ENCODE measurements at places on chromosomes 5 and 9. TPM values are rescaled to one million over a fixed set of nuclear protein-coding genes. Genes with fewer than 3 reads are reported as not detected.

DNA sequence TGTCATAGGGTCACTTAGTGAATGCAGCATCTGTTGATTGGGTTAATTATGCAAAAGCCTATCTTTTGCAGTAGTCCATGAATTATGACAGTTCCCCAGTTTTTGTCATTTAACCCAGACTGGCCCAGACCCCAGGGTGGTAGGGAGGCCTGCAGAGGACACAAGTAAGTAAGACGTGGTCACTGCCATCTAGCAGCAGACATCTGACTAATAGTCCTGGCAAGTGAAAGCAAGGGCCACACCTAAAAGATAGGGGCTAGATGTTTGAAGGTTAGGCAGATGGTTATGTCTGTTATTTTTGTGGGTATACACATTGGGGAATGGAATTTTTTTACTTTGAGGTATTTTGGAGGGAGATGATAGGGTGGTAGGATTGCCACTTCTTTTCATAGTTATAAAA is 48.0 kb downstream of the RAB14 start:
- DNase-seq = no peak

DNA sequence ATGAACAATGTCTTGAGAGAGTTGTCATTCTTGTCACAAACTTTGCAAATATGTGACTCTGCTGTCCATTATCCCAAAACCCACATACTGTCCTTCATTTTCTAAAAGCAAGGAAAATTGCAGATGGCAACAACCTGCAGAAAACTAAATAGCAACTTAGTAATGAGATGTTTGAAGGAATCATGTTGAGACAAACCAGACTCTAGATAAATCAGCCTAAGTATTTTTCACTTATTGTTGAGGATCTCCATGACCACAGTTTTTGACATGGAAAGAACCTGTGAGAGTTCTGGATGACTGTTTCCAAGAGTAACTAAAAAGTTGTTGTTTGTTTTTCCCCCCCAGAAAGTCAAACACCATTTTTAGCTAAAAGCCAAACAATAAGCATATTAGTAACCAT is 535.2 kb upstream of the ZNF608 start:
- DNase-seq = no peak

DNA sequence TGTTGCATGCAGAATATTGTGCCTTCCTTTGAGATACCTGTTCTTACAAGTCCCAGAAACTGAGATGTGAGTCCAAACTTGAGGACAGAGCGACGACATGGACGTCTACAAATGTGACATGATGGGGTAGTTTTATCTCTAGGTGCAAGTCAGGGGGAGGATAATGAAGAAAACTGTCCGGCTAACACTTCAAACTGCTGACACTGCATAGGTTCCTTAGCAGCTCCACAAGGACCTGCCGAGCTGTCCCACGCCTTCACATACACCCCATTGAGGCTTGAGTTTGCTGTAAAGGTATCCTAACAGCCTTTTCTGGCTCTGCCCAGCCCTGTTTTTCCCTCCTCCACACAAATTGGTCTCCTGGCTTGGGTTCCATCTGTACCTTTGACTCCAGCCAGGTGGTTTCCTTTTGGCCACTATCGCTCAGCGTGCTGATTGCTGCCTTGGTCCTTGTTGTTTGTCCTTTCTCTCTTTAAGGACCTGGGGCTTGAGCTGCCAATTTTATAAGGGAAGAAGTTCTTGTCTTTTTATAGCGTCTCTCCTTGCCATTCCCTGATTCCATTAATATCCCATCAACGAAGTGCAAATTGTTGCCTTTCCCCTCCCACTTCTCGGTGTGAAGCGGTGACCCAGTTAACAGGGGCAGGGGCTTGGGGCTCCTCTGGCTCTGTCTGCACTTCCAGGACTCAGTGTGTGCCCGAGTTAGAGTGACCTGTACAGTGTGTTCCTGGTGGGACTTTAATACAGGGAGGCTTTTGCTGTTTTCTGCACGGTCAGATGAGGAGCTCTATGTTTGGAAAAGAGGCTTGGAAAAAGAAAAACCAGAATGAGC is 100.3 kb downstream of the PCSK1 start:
- DNase-seq = no peak

GRCh38 chr5:72386639-72387038 is 66.5 kb downstream of the PTCD2 start:
- DNase-seq = no peak

DNA sequence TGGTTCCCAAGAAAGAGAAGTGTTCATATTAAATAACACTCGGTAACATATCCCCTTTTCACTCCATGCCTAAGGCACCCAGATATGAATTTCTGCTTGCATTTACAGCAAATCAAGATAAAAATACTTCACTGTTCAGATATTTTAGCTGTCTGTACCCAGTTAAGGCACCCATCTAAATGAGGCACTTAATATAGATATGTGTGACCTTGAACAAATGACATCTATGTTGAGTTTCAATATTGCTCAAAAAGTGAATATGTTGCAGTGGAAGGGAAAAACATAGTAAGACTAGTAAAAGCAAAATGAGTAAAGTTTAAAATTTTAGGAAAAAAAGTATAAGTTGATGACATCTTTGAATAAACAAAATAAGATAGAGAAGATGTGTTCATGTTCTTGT is 32.4 kb upstream of the SPDL1 start:
- DNase-seq = no peak

GRCh38 chr5:141441571-141442170 is 11.4 kb downstream of the PCDHGA12 start:
- no peak for DNase-seq

DNA sequence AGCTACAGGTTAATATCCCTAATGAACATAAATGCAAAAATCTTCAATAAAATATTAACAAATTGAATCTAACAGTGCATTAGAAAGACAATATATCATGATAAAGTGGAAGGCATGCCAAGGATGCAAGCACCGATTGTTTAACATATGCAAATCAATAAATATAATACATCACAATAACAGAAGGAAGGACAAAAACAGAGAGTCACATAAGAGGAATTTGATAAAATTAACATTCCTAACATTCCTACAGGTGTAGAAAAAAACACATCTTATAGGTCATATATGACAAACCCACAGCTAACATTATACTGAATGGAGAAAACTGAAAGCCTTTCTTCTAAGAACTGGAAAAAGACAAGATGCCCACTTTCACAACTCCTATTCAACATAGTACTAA is 297.0 kb downstream of the CDH18 start:
- no peak for DNase-seq

GRCh38 chr5:80608731-80609130 is 38.7 kb upstream of the ANKRD34B start:
- no peak for DNase-seq

GRCh38 chr5:57246426-57246825 is 72.6 kb downstream of the GPBP1 start:
- DNase-seq = no peak

DNA sequence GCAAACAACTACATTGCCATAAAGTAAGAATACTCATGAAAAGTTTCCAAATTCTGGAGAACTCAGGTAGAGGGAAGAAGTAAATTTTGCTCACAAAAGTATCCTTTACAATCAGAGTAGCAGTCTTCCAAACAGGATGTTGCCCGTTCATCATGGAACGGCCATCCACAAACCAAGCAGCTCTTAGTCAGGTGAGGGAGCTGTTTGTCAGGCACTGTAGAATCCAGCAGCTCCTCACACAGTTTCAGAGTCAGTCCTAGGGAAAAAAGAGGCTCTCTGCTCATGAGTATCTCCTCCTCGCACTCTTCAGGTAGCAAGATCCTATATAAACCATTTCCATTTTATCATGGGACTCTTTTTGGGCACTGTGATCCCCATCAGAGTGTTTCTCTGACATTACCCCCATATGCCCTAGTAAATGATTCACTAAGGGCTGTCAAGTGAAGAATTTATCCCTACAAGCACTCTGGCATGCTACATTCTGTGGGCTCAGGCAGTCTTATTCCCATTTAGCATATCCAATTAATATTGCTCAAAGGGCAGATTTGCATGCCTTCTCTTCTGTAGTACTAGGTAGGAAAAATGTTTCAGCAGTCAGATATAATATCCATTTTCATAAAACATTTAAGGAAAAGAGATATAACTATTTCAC is 97.9 kb downstream of the WDR41 start:
- DNase-seq = no peak

GRCh38 chr5:167305591-167306213 is 985.7 kb upstream of the WWC1 start:
- no peak for DNase-seq

GRCh38 chr9:4796988-4797853 is 4.5 kb downstream of the RCL1 start:
- no peak for DNase-seq

DNA sequence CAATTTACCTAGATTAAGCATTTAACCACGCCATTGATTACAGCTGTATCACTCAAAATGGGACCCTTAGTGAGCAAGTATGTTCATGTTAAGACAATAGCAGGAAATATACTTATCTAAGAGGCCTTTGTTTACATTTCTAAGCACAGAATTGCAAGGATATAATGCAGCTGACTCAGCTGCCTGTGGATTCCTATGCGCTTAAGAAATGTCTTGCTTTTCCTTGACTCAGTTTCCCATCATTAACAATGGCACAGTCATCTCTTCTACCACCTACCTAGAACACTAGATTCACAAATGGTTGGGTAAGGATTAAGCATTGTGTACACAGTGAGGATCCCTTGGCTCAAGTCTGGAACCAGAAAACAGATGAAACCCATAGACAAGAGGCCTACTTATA is 163.8 kb downstream of the TSSK1B start:
- no peak for DNase-seq

- DNase-seq = no peak
Observed at GRCh38 chr5:142250119-142250518, 74.7 kb downstream of the SPRY4 start.

DNA sequence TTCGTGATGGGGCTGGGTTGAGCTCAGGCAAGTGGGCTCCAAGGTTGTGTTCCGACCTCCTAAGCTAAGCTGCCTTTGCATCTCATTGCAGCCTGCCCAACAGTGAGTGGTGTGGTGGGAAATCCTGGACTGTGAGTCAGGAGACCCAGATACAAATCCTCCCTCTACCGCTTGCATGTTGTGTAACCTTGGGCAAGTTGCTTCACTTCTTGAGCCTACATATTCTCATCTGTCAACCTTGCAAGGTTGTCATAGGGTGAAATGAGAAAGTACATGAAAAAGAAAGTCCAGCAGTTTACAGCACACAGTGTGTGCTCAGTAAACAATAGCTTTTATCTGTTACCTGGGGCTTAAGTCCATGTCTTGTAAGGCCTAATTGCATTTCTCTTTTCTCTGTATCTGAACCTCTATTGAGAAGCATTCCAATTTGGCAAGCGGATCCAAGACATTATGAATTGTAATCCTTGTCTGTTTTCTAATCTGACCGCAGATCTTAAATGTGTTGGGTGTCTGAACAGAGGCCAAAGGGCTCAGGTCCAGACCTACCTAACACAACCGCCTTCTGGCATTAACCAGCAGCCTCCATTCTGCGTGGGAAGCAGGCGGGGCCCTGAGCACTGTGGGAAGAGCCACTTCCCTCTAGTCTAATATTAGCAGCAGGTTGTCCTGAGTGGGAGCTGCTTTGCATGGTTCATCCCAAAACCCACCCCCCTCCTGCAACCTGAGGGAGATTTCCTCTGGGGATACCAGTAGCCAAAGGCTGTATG is 1.8 kb upstream of the GALNT12 start:
- DNase-seq = no peak

DNA sequence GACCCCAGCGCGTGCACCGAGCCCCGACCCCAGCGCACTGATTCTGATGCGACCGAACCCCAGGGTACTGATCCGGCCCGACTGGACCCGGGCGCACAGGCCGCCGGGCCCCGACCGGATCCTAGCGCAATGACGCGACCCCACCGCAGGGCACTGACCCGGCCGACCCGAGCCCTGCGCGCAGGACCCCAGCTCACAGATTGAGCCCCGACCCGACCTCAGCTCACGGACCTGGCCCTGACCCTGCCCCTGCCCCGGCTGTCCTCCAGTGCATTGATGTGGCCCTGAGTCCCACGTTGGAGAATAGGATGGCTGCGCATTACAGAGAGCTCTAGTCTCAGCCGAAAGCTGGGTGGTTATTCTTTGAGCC is 438 bp downstream of the TRIP13 start:
- DNase-seq = no peak

- DNase-seq = no peak
Observed at GRCh38 chr9:27673641-27674040, 100.4 kb upstream of the C9orf72 start.

DNA sequence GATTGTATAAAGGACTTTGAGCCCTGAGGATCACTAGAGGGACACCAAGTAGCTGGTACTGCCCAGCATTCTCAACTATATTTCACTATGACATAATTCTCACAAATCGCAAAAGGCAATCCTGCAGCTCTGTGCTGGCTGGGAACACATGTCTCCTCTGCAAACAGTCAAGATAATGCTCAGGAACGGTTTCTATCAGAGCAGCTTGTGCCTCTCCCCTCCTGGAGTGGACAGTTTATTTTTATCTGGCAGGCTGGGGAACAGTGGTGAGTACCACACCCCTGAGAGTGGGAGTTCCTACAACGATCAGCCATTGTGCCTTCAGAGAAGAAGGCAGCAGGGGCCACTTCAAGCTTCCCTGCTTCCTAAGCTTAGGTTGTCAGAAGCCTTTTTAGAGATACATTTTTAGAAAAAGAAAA is 65.8 kb downstream of the ERAP1 start:
- DNase-seq = no peak

DNA sequence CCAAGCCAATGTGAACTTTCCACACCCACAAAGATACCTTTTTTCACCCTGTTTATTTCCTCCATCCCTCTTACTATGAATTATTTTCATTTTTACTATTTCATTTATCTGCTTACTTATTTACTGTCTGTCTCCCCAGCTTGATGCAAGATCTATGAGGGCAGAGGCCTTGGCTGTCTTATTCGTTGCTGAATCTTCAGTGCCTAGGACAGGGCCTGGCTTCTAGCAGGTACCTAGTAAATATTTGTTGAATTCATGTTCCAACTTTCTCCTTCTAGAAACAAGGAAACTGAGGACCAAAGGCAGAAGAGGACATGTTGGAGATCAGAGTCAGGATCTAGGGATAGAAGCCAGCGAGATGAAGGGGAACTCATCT is 543 bp upstream of the DNM1 start:
- DNase-seq = no peak

DNA sequence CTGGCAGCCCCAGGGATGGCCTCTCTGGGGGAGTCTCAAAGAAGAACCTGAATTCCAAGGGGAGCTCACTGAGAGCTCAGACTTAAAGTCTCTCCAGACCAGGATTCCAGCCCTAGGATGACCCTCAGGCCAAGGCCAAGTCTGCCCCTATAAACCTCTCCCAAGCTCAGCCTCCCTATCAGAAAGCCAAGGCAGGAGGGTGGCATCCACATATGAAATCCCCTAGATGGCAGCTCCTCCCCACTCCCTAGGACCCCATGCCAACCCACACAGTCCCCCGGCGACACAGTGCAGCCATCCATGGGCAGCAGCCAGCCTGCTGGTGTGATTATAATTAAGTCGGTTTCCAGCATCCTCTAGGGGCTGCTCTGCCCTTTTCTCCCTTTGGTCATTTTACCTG is 269.9 kb downstream of the CDK5RAP2 start:
- no peak for DNase-seq

- no peak for DNase-seq
Observed at GRCh38 chr9:93308158-93308602, 124.2 kb downstream of the WNK2 start.

- no peak for DNase-seq
Observed at GRCh38 chr9:134223591-134224122, 59.3 kb upstream of the RNU6ATAC start.

PCDHB4 gene
- 3.1 TPM for polyA plus RNA-seq

SPEF2 gene
- 8.9 TPM for polyA plus RNA-seq

LRSAM1 gene
- polyA plus RNA-seq = 11.9 TPM

DOLPP1 gene
- 7.7 TPM for polyA plus RNA-seq

C5 gene
- polyA plus RNA-seq = 6.8 TPM

HSD17B3 gene
- polyA plus RNA-seq = 1.0 TPM

SPATA31E1 gene
- polyA plus RNA-seq = not detected

HTR4 gene
- not detected for polyA plus RNA-seq

RNF208 gene
- 2.5 TPM for polyA plus RNA-seq

PARP8 gene
- 7.7 TPM for polyA plus RNA-seq

CXCL14 gene
- 27.8 TPM for polyA plus RNA-seq

CSF1R gene
- 22.9 TPM for polyA plus RNA-seq

Data from forelimb muscle (tissue), 1 donor.